ENCODE measurements at places on chromosomes 2 and 18. TPM values are rescaled to one million over a fixed set of nuclear protein-coding genes. Genes with fewer than 3 reads are reported as not detected.
A peak's percentile ranks its signal among the peaks of the same experiment; 100 is the strongest.

The ASB1 gene
- total RNA-seq = 48.1 TPM

DNA sequence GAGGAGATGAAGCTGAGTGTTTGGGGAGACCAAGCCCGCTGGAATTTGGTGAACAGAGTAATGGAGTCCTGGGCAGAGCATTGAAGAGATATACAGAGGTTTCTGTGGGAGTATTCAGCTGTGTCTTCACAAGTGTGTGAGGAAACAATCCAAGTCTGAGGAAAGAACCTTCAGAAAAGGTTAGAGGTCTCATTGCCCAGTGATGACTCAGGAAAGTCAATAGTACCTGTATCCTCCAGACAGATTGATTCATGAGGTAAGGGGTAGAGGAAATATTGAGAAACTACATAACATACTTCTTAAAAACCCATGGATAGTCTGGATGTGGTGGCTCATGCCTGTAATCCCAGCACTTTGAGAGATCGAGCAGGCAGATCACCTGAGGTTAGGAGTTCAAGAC is 392.3 kb downstream of the GALNT13 start:
- H3K27ac ChIP-seq = no peak overlapping the region
- H3K4me3 ChIP-seq = no peak overlapping the region
- no peaks in the 10 kb centered on the region for H3K36me3 ChIP-seq
- no peaks in the 10 kb centered on the region for H3K27me3 ChIP-seq

- no peaks in the 10 kb centered on the region for H3K27me3 ChIP-seq
- no peaks in the 10 kb centered on the region for H3K36me3 ChIP-seq
- no peak overlapping the region for H3K4me3 ChIP-seq
- no peak overlapping the region for H3K27ac ChIP-seq
- H3K4me1 ChIP-seq = no peaks in the 10 kb centered on the region
- DNase-seq = no peak
Observed at GRCh38 chr2:122516775-122517174, 761.3 kb downstream of the TSN start.

The CHST10 gene
- 10.5 TPM for total RNA-seq

The IL18R1 gene
- total RNA-seq = 15.8 TPM

- no peak for DNase-seq
- peaks cover 2% of the 10 kb centered on the region for H3K4me1 ChIP-seq
- H3K27ac ChIP-seq = no peak overlapping the region
- H3K36me3 ChIP-seq = no peaks in the 10 kb centered on the region
- peaks cover 7% of the 10 kb centered on the region for H3K27me3 ChIP-seq
- no peak overlapping the region for H3K4me3 ChIP-seq
Observed at GRCh38 chr18:634551-635045, 22.9 kb upstream of the TYMS start.

GRCh38 chr2:129015397-129016285 is 697.0 kb upstream of the HS6ST1 start:
- no peak overlapping the region for H3K27ac ChIP-seq
- H3K27me3 ChIP-seq = no peaks in the 10 kb centered on the region
- no peaks in the 10 kb centered on the region for H3K36me3 ChIP-seq
- no peak overlapping the region for H3K4me3 ChIP-seq

GRCh38 chr2:44548221-44549098 is 186.7 kb downstream of the CAMKMT start:
- H3K4me1 ChIP-seq = peaks cover 3% of the 10 kb centered on the region
- no peak overlapping the region for H3K27ac ChIP-seq
- no peaks in the 10 kb centered on the region for H3K27me3 ChIP-seq
- no peak for DNase-seq

GRCh38 chr2:25700221-25700660 is 26.9 kb upstream of the DTNB start:
- DNase-seq = peak; percentile 52
- H3K4me3 ChIP-seq = no peak overlapping the region

The RESP18 gene
- not detected for total RNA-seq

- no peak for DNase-seq
- peak overlapping the region; percentile 44 for H3K27ac ChIP-seq
- H3K27me3 ChIP-seq = no peaks in the 10 kb centered on the region
- H3K36me3 ChIP-seq = peaks cover 17% of the 10 kb centered on the region
Observed at GRCh38 chr18:44889111-44889510, 208.4 kb downstream of the SETBP1 start.

The LHCGR gene
- total RNA-seq = not detected

GRCh38 chr18:8365528-8365927 is 243.7 kb upstream of the RAB12 start:
- no peak for DNase-seq
- H3K4me3 ChIP-seq = no peak overlapping the region
- no peaks in the 10 kb centered on the region for H3K36me3 ChIP-seq
- H3K27ac ChIP-seq = no peak overlapping the region
- H3K4me1 ChIP-seq = peaks cover 5% of the 10 kb centered on the region

The GALNT3 gene
- 1.9 TPM for total RNA-seq

The EPB41L3 gene
- 0.31 TPM for total RNA-seq
